NCI-H526 (cell line): ENCODE measurements at places on chromosomes 2 and 18.

DNA sequence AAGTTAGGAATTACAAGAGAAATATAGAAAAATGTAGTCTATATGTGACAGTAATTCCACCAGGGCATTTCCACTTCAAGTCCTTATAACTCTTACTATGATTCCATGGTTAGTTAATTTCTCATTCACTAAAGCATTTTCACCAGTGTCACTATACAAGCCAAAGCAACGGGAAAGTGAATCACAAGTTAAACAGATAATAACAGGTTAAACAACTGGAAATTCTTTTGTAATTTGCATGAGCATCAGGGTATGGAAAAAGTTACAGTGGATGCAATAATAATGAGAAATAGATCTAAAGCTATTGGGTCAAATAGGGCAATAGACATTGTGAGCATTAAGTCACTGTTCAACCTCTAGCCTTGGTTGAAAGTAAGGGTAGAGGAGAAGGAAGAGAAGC lies 88.9 kb upstream of the ST6GAL2 start:
- no peak for DNase-seq

DNA sequence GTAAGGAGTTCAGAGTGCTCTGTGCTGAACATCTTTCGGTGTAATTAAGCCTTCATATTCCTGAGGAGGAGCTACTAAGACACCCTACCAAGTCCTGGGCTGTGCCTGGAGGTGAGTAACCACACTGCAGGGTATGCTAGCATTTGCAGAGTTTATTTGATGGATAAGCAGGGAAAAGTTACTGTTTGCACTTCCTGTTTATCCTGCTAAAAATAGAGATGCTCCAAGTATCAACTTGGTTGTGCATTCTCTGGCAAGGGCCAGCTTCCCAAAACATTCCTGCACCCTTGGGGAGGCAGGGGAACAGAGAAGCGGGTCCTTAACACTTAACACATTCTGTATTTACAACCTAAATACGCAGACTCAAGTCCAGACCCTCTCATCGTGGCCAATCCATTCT lies 49.8 kb downstream of the PARD6G start:
- DNase-seq, result no peak

- DNase-seq, result no peak
Measured at GRCh38 chr18:42425025-42425424, 470.0 kb downstream of the PIK3C3 start.

DNA sequence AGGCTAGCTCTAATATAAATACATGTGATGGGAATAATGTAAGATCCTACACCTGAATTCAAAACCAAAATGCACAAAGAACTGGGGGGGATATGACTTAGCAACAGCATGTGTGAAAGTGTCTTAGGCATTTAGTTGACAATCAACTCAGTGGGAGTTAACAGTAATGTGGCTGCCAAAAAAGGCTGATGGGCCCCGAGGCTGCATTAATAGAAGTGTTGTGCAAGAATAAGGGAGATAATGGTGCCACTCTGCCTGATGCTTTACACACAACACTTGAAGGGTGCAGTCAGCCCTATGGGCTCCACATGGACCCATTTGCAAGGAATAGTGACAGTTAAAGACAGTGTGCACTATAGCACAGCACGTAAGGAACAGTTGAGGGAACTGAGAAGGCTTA lies 649.4 kb upstream of the ZEB2 start:
- no peak for DNase-seq

DNA sequence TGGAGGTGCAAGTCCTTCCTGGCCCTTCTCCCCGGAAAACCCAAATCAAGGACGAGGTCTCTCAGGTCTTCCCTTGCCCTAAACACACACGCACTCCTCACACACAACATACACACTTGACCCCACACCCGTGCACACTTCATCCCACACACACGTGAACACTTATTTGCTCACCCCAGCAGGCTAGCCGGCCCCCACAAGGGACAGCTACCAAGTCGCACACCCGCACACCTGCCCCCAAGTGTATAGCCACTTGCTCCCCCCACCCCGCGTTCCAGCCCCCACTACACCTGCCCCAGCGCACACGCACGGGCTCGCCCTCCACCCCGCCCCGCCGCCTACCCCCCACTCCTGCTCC lies 359 bp downstream of the TGFBRAP1 start:
- no peak for DNase-seq

- DNase-seq, result no peak
Measured at GRCh38 chr2:206798000-206798399, 32.6 kb downstream of the FASTKD2 start.

DNA sequence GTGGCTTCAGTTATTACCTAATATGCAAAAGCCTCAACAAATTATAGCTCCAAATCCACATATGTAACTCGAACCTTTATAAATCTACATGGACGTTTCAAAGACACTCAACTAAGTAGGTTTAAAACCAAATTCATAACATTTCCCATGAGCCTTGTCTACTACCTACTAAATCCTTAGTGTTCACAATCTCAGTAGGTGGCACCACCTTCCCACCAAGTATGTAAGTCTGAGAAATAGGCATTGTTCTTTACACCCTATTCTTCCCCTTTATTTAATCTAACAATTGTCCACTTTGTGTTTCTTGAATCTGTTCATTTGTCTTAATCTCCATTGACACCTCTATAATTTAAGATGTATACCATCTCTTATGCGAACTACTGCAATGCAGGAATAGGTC lies 4.6 kb downstream of the PIGN start:
- DNase-seq, result no peak

DNA sequence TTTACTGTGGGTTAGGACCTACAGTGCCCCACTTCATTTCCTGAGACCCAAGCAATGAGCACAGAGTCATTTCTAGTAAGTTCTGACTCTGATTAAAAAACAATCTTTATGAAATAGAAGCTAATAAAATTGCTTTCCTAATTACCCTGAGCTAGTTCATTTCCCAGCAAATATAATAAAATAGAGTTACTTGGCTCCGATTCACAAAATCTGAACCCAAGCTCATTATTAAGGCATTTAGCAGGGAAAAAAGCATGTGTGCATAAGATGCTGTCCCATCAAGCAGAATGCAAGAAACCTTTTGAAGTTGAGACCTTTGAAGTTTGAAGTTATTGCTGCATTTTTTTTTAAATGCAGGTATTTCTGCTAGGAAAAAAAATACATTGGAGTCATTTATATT lies 629.1 kb downstream of the BCL11A start:
- no peak for DNase-seq

GRCh38 chr18:35029770-35030169 lies 11.4 kb upstream of the MAPRE2 start:
- no peak for DNase-seq

GRCh38 chr2:215522237-215522636 lies 86.4 kb upstream of the FN1 start:
- DNase-seq, result peak; percentile 14

- DNase-seq, result no peak
Measured at GRCh38 chr2:33619028-33619427, 19.9 kb upstream of the FAM98A start.

DNA sequence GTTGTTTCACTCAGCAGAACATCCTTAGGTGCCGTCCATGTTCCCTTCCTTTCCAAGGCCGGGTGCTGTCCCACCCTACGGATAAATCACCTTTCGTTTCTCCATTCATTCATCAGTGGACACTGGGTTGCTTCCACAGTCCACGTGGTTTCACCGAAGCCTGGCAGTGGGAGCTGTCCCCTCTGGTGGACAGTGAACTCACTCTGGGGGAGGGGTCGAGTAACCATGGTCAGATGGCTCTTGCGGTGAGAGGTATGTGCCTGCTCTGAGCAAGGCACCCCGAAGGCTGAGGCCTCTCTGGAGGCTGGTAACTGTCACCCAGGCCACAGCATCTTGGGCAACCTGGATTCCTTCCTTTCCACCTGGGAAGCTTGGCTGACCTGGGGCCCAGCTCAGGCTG lies 61.5 kb upstream of the TWIST2 start:
- no peak for DNase-seq

- DNase-seq, result no peak
Measured at GRCh38 chr2:34731292-34731691, 1132.2 kb upstream of the FAM98A start.

GRCh38 chr2:36785179-36785795 lies 88.8 kb downstream of the VIT start:
- DNase-seq, result peak; percentile 67

- no peak for DNase-seq
Measured at GRCh38 chr2:99545604-99546003, 55.8 kb upstream of the REV1 start.

- peak; percentile 41 for DNase-seq
Measured at GRCh38 chr2:221569425-221569845, 2.7 kb downstream of the EPHA4 start.

- peak; percentile 66 for DNase-seq
Measured at GRCh38 chr2:228048838-228049490, 132.5 kb downstream of the SPHKAP start.

DNA sequence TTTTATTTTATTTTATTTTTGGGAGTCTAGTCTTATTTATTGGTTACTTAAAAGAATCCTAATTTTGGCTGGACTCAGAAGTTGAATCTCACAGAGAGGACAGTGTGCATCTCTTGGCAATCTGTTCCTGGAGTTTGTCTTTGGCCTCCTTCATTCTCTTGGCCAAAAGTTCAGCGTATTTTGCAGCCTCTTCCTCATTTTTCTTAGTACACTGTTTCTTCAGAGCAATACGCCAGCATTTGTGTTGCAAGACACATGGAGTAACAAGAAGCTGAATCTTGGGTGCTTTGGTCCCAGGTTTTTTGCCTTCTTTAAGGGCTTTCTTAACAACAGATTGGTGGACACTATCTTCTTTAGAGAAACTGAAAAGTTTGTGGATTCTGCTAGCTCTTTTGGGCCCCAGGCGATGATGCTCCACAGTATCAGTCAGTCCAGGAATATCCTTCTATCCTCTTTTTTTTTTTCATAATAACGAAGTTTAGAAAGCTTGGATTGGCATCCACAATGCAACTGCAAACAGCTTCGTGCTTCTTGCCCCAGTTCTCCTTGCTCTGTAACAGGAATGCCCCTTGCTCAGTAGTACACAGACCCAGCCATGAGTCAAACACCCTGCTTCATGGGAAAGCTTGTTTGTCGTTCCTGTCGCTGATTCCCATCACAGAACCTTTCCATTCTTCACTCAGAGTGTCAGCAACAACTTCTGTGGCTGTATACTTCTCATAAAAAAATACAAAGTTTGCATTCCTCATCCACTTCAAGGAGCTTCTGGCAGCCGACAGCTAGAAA lies 34.8 kb upstream of the RFX8 start:
- no peak for DNase-seq

DNA sequence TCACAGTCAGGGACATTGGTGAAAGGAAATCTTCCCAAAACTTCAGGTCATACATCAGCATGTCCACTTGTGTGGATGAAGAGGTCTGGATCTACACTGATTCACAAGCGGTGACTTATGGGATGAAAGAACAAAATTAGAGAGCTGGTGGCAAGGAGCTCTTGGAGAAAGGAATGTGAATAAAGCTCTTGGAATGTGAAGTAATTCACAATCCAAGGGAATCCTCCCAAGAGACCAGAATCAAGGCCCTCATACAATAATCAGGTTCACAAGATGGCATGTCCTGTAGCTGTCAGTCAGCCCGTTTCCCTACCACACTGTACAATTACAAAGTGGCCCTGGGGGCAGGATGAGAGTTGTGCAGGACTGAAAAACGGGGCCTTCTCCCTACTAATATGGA lies 96.2 kb downstream of the MRPS9 start:
- DNase-seq, result no peak

- DNase-seq, result peak; percentile 3
Measured at GRCh38 chr2:221969087-221969829, 329.5 kb downstream of the PAX3 start.

GRCh38 chr2:47555368-47555767 lies 152.4 kb downstream of the MSH2 start:
- DNase-seq, result no peak

- DNase-seq, result peak; percentile 90
Measured at GRCh38 chr18:62526098-62527025, 3.5 kb downstream of the ZCCHC2 start.
